HTR-8/SVneo (cell line): ENCODE measurements at places on chromosomes 11 and 22.

DNA sequence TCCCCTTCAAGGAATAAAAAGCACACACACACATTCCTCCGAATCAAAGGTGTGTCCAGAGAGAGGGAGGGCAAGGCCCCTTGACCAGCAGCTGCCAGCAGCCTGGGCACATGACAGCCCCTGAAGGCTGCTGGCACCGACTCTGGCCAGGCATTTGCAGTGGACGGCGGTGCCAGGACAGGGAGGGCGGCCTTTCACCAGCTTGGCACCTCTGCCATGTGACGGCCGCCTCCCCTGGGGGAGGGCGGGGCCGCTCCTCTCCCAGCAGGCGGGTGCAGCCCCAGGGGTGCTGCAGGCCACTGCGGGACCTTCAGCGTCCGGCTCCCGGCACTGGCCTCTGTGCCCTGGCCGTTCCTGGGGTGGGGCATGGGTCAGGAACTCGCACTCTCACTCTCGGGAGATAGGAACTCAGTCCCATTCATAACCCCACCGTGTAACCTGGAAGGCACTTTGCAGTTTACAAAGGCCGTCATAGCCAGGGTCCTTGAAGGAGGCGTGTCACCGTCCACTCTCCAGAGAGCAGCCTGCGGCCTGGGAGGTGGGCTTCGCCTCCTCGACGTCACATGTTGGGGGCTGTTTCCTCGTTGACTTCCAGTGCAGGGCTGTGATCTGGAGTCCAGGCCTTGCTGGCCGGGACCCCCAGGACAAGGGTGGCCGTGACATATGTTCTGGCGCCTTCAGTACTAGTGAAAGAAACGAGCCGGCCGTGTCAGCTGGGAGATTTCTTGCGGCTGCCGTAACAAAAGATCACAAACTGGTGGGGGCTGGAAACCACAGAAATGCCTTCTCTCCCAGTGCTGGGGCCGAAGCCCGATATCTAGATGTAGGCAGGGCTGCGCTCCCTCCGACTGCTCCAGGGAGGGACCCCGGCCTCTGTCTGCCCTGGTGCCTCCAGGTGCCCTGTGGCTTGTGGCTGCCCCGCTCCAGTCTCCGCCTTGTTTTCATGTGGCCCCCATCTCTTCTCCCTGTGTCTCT is 39.9 kb upstream of the SMIM38 start:
- no peak for DNase-seq

DNA sequence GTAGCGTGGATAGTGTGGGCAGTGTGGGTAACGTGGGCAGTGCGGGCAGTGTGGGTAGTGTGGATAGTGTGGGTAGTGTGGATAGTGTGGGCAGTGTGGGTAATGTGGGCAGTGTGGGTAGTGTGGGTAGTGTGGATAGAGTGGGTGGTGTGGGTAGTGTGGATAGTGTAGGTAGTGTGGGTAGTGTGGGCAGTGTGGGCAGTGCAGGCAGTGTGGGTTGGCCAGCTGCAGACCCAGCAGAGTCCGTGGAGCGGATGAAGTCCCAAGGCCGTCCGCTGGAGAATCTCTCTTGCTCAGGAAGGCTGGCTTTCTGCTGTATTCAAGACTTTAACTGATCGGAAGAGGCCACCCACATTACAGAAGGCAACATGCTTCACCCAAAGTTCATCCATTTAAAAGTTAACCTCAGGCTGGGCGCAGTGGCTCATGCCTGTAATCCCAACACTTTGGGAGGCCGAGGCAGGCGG is 26.1 kb upstream of the KRTAP5-6 start:
- DNase-seq, result no peak

DNA sequence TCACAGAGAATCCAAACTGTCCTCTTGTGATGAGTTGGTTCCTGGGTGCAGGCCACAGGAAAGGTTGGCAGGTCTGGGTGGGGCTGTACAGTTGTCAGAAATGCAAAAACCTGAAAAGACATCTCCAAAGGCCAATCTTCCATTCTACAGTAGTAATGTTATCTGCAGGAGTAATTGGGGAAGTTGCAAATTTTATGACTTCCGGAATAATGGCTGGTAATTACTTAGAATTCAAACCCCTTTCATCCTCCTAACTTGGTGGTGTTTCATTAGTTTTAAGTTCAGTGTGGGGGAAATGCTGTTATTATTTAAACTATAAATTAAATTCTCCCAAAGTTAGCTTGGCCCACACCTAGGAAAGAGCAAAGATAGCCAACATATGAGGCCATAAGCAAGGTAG is 64.7 kb upstream of the FAT3 start:
- no peak for DNase-seq

DNA sequence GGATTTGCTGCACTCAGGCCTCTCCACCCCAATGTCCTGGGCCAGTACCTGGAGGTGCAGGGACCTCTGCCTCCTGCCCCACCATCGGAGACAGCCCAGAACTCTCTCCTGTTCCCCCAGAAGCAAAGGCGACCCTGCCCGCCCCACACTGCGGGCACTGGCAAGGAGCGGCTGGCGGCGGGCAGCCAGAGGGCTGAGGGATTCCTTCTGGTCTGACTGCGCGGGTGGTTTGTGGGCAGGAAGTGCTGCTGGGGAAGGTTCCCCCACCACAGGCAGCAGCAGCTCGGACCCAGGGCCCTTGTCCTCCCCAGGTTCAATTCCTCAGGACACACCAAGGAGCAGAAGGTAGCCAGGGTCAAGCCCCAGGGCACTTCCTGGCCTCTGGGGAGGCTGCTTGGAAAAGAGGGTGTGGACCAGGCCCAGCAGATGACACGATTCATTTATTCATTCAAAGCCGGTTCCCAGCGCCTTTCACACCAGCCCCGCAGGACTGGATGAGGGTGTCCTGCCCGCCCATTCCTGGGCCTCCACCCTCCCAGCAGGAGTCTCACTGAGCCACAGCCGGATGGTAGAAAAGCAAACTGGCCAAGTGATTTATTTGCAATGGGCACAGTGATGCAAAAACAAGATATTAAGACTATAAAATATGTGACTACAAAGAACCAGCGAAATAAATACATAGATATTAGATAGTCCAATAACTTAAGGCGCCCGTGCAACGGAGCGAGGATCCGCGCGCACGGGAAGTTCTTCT is 1.2 kb downstream of the PHLDA2 start:
- DNase-seq, result peak; percentile 32

- DNase-seq, result no peak
These were observed at the start of gene ABCC8 for GRCh38 chr11:17476317-17477083. Gene ABCC8, minus strand, starts transcription at chr11:17476845. Its CDS starts 69 bp downstream, at chr11:17476776.

DNA sequence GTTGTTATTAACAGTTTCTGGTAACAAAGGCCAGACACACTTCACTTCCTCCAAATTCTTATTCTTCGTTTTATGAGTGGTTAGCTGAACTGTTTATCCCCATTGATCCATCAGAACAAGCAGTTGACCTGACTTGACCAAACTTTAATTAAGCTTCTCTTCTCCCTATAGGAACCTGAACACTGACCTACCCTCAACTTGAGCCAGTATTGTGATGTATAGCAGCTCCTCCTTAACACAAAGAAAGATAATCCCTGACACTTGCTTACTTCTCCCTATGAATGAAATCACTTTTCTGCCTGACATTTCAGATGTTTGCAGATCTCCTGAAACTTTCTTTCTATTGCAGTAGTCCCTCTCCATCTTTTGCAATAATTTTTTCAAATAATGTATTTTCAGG is 41.9 kb downstream of the ANO5 start:
- no peak for DNase-seq

- DNase-seq, result no peak
These were observed 526.3 kb upstream of the RAG2 start for GRCh38 chr11:37124384-37124783.
